Breast epithelium (tissue), 4 donors: ENCODE measurements at places on chromosomes 1 and 21. TPM values are rescaled to one million over a fixed set of nuclear protein-coding genes. Genes with fewer than 3 reads are reported as not detected.

- H3K27ac ChIP-seq = peak overlapping the region; percentile 70
- H3K36me3 ChIP-seq = no peaks in the 10 kb centered on the region
- DNase-seq = no peak
- no peak overlapping the region for H3K4me3 ChIP-seq
Measured at GRCh38 chr1:109197158-109198042, 16.3 kb upstream of the SARS1 start.

DNA sequence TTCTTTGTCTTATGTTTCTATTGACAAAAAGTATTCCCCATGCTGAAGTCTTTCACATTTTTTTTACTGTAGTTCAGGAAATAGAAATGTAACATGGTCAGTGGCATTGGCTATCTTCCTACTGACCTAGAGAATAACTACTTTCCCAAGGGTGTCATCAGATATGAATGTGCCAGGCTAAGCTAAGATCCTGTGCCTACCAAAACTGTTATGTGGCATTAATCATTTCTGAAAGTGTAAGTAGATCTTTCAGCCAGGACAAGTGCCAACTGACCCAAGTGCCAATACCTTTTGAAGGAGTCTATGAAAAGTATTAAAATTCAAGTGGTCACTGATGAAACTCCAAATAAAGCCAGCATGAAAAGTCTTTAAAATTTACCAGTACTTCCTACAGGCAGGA, 165.3 kb downstream of the TNFSF18 start:
- no peaks in the 10 kb centered on the region for H3K4me1 ChIP-seq
- H3K36me3 ChIP-seq = no peaks in the 10 kb centered on the region
- DNase-seq = no peak

GRCh38 chr1:156389311-156389710, 20.3 kb downstream of the RHBG start:
- H3K27ac ChIP-seq = no peak overlapping the region
- no peaks in the 10 kb centered on the region for H3K27me3 ChIP-seq
- no peak overlapping the region for H3K4me3 ChIP-seq
- H3K36me3 ChIP-seq = no peaks in the 10 kb centered on the region
- no peak for DNase-seq

- DNase-seq = peak; percentile 39
- H3K27ac ChIP-seq = peak overlapping the region; percentile 97
- H3K27me3 ChIP-seq = no peaks in the 10 kb centered on the region
- peaks cover 12% of the 10 kb centered on the region for H3K4me1 ChIP-seq
Measured at GRCh38 chr1:150268340-150268704, 494 bp downstream of the APH1A start.

DNA sequence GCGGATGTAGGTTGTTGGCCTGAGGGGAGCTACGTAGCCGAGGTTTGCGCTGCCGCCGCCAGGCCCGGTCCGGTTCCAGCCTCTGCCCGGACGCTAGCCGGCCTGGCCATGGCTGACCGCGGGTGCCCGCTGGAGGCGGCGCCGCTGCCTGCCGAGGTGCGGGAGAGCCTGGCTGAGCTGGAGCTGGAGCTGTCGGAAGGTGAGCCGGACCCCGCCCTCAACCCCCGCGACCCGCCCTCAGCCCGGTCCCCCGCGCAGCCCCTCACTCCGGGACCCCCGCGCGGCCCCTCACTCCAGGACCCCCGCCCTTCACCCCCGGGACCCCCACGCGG, 299 bp downstream of the DIP2A start:
- H3K4me1 ChIP-seq = peaks cover 3% of the 10 kb centered on the region
- H3K27ac ChIP-seq = peak overlapping the region; percentile 85
- DNase-seq = no peak

GRCh38 chr1:981491-981954, 370 bp downstream of the PERM1 start:
- H3K4me1 ChIP-seq = no peaks in the 10 kb centered on the region
- no peak for DNase-seq
- peaks cover 18% of the 10 kb centered on the region for H3K27me3 ChIP-seq
- H3K36me3 ChIP-seq = no peaks in the 10 kb centered on the region
- H3K4me3 ChIP-seq = no peak overlapping the region

DNA sequence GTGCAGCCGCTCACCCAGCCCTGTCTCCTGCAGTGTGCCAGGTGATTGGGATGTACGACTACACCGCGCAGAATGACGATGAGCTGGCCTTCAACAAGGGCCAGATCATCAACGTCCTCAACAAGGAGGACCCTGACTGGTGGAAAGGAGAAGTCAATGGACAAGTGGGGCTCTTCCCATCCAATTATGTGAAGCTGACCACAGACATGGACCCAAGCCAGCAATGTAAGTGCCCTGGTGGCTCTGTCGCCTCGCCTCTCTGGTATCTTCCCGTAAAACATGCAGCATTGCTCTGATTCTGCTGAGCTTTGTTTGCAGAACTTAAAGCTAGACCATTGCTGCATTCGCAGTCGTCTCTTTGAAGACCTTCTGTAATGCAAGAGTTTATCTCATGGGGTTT, 79.2 kb downstream of the ATP5PO start:
- H3K27ac ChIP-seq = no peak overlapping the region
- H3K4me3 ChIP-seq = no peak overlapping the region
- H3K36me3 ChIP-seq = no peaks in the 10 kb centered on the region
- no peaks in the 10 kb centered on the region for H3K27me3 ChIP-seq
- H3K4me1 ChIP-seq = no peaks in the 10 kb centered on the region

GRCh38 chr1:59265622-59266021, 31.3 kb upstream of the FGGY start:
- peaks cover 5% of the 10 kb centered on the region for H3K4me1 ChIP-seq
- no peak overlapping the region for H3K4me3 ChIP-seq
- no peaks in the 10 kb centered on the region for H3K36me3 ChIP-seq
- DNase-seq = no peak
- H3K27ac ChIP-seq = no peak overlapping the region

DNA sequence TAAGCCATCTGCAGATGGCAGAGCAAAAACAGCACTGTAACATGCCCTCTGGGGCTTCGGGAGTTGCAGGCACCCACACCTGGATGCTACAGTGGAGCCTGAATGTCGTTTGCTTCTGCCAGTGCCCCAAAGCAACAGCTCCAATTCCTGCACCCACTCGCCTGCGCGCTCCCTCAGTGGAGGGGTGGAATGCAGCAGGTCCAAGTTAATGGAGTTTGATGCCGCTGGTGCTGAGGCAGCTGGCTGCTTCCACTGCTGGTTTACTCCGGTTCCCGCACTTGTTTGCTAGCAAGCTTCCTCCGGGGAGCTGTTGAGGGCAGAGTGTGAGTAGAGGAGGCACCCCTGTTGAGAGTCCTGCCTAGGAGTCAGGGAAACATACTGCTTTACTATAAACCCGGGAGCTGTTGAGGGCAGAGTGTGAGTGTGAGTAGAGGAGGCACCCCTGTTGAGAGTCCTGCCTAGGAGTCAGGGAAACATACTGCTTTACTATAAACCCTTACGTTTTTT, 584.0 kb upstream of the TMPRSS15 start:
- no peak overlapping the region for H3K27ac ChIP-seq
- H3K4me3 ChIP-seq = no peak overlapping the region
- no peaks in the 10 kb centered on the region for H3K36me3 ChIP-seq
- H3K4me1 ChIP-seq = no peaks in the 10 kb centered on the region
- DNase-seq = no peak

GRCh38 chr1:71668065-71668464, 587.2 kb upstream of the ZRANB2 start:
- no peak overlapping the region for H3K27ac ChIP-seq
- H3K4me1 ChIP-seq = no peaks in the 10 kb centered on the region
- no peak overlapping the region for H3K4me3 ChIP-seq
- H3K36me3 ChIP-seq = no peaks in the 10 kb centered on the region

- H3K4me3 ChIP-seq = no peak overlapping the region
- no peak overlapping the region for H3K27ac ChIP-seq
- H3K27me3 ChIP-seq = no peaks in the 10 kb centered on the region
- H3K4me1 ChIP-seq = no peaks in the 10 kb centered on the region
- DNase-seq = no peak
- no peaks in the 10 kb centered on the region for H3K36me3 ChIP-seq
Measured at GRCh38 chr1:54159733-54160316, 7.0 kb upstream of the CDCP2 start.

DNA sequence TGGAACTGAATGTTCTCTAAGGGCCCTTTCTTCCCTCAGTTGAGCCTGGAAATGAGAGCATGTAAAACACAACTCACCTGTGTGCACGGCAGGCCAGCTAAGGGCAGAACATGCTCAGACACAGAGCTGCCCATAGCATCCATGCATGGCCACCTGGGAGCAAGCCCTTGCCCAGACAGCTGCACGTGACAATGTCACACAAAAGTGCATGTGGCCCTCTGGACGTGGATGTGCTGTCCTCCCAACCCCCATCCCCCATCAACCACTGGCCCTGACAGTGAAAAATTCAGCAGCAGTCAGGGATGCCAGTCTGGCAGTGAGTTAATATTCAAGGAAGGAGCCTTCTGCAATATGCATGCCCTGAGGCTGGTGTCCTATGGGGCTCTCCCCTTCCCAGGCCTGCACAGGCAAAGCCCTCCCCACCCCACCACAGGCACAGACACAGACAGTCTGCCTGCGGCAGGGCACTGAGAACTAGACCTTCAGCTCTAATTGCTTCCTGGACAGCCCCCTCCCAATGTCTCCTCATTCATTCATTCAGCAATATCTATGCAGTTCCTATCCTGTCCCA, 14.6 kb upstream of the COL16A1 start:
- H3K36me3 ChIP-seq = no peaks in the 10 kb centered on the region
- H3K27ac ChIP-seq = no peak overlapping the region
- no peaks in the 10 kb centered on the region for H3K27me3 ChIP-seq
- H3K4me1 ChIP-seq = no peaks in the 10 kb centered on the region
- no peak for DNase-seq

DNA sequence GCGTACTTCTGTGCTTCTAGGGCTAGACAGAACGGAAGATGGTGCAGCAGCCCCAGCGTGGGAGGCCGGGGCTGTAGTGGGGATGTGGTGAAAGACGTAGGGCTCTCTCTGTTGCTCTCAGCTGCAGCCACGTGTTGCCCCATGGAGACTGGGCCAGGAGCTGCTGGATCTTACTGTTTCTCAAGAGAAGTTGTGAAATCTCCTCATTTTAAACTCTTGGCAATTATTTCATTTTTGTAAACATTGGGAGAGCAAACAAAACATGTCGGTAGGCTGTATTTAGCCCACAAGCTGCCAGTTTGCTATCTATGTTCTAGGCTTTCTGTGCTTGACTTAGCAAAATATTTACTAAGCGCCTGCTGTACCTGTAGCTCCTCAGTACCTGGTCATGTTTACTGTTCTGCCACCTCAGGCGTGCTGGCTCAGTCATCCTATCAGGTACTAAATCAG, 15.9 kb upstream of the ELOA start:
- peak overlapping the region; percentile 75 for H3K27ac ChIP-seq
- H3K4me3 ChIP-seq = peak overlapping the region; percentile 7
- peak; percentile 67 for DNase-seq
- no peaks in the 10 kb centered on the region for H3K27me3 ChIP-seq
- H3K4me1 ChIP-seq = no peaks in the 10 kb centered on the region
- no peaks in the 10 kb centered on the region for H3K36me3 ChIP-seq

DNA sequence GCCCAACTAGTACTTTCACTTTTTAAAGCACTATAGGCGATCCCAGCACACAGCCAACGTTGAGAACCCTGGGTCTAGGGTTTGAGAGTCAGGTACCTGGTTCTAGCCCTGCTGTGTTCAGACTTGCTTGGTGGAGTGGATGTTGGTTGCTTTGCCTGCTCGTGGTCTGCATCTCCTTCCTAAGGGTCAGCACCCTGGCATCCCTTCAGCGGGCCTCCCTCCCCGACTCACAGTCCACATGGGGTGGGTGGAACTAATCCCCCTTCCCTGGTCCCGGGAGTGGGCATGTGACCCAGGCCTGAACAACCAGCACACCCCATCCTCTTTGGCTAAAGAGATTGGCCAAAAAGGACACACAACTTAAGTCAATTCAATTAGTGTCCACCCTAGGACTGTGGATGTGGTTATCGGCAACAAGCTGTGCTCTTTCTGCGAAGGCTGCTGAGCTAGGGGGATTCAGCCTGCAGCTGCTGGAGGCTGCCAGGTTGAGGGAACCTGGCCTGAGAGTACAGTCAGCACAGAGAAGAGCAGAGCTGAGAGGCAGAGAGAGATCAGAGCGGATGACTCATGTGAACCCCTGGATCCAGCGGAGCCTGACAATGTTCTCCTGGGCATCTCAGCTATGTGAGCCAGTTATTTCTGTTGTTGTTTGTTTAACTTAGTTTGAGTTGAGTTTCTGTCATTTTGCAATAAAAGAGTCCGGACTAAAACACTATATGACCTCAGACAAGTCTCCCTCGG, 138.9 kb downstream of the ACTL8 start:
- H3K27ac ChIP-seq = no peak overlapping the region
- no peak overlapping the region for H3K4me3 ChIP-seq

DNA sequence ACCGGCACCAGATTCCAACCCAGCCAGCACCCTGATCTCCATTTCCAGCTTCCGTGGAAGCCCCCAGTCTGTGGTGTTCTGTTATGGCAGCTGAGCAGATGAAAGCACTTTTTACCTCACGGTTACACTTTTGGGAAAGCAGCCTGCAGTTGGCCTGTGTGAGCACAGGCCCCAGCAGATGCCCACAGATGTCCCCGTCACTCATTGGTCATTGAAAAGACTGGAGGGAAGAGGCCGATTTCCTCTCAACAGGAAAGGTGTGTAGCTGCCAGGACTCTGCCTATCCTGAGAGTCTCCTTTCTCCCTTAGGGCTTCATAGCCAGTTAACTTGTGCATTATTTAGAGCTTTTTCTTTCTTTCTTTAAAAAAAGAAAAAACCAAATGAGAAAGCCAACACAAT, 123.0 kb downstream of the PCBP3 start:
- DNase-seq = no peak
- H3K4me1 ChIP-seq = no peaks in the 10 kb centered on the region
- H3K4me3 ChIP-seq = no peak overlapping the region
- H3K27me3 ChIP-seq = no peaks in the 10 kb centered on the region
- H3K36me3 ChIP-seq = no peaks in the 10 kb centered on the region

DNA sequence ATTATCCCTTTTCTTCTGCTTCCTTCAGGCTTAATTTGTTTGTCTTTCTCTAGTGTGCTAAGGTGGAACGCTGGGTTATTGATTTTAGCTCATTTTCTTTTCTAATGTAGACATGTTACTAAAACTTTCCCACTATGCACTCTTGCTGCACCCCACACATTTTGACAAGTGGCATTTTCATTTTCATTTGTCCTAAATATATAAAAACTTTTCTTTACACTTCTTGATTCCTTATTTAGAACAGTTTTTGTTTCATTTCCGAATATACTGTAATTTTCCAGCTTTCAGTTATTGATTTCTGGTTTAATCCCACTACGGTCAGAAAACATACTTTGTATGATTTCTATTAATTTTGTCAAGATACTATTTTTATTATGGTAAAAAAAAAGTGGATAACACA, 25.3 kb downstream of the SH3BP5L start:
- no peaks in the 10 kb centered on the region for H3K4me1 ChIP-seq
- H3K27ac ChIP-seq = no peak overlapping the region
- H3K27me3 ChIP-seq = no peaks in the 10 kb centered on the region
- no peak overlapping the region for H3K4me3 ChIP-seq
- no peaks in the 10 kb centered on the region for H3K36me3 ChIP-seq

ST6GALNAC3 gene
- 14.4 TPM for total RNA-seq

NPPB gene
- total RNA-seq = not detected

DMBX1 gene
- total RNA-seq = not detected

CGN gene
- total RNA-seq = 13.4 TPM

CR1 gene
- total RNA-seq = 2.0 TPM

CHODL gene
- total RNA-seq = 0.32 TPM

OR2T35 gene
- total RNA-seq = not detected

ATP5PB gene
- 159 TPM for total RNA-seq
